ENCODE measurements at places on chromosomes 13 and 19. TPM values are rescaled to one million over a fixed set of nuclear protein-coding genes. Genes with fewer than 3 reads are reported as not detected.

DNA sequence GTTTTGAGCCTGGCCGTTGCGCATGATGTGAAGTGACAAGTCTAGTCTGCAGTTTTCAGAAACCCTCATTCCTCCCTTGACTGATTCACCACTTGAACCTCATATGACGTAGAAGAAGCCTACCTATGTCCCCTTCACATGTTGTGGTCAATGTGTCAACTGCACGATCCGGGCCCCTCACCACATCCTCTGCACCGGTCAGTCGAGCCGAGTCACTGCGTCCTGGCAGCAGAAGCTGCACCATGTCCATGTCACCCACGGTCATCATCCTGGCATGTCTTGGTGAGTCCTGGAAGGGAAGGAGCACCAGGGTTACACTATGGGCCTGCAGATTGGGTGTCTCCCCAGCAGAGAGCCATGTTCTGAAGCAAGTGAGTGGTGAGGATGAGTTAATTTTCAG is at the start of gene KIR2DL4:
KIR2DL4 (plus strand) TSS at position 201 of the 400 bp plus-strand sequence; CDS start at position 243, 42 bp downstream.
- ATAC-seq, result no peak

- ATAC-seq, result peak; percentile 60
Observed at GRCh38 chr19:10769533-10770491, 51.9 kb downstream of the DNM2 start.

DNA sequence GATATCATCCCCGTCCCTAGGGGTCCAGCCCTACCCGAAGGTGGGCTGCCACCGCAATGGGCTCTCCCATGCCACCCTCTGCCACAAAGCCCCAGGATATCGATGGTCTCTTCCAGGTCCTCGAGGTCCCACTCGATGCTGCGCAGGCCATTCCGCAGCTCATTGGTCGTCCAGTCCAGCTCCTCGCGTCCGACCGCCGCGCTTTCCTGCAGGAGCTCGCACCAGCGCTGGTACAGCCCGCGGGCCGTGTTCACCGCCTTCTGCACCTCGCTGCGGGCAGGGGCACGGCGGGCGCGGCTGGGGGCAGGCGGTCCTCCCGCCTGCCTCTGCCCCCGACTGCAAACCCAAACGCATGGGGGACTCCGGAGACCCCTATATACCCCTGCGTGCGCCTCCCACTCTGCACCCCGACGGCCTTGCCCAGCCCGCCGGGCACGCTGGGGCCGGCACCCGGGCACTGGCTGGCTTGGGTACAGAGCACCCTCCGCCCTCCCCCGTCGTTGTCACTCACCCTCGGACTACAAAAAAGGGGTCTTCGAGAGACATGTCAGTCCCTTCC is 468 bp downstream of the STX10 start:
- ATAC-seq, result peak; percentile 4

- no peak for ATAC-seq
Observed at GRCh38 chr13:112341976-112342735, 34.0 kb upstream of the SPACA7 start.

Gene RFPL4A
- total RNA-seq, result not detected

Gene LAIR2
- not detected for total RNA-seq

Gene GJB6
- total RNA-seq, result 1.6 TPM

Gene PRODH2
- total RNA-seq, result not detected
